ENCODE measurements at places on chromosomes 12 and 14.
A peak's percentile ranks its signal among the peaks of the same experiment; 100 is the strongest.

GRCh38 chr14:55772486-55772885, 192.5 kb downstream of the KTN1 start:
- DNase-seq: no peak
- H3K36me3 ChIP-seq: no peaks in the 10 kb centered on the region
- no peaks in the 10 kb centered on the region for H3K4me1 ChIP-seq
- H3K27me3 ChIP-seq: no peaks in the 10 kb centered on the region
- H3K4me3 ChIP-seq: no peak overlapping the region

- H3K4me1 ChIP-seq: no peaks in the 10 kb centered on the region
- H3K27ac ChIP-seq: no peak overlapping the region
- H3K36me3 ChIP-seq: no peaks in the 10 kb centered on the region
- peak; percentile 79 for DNase-seq
Observed at GRCh38 chr12:2752676-2753371, 41.9 kb upstream of the FKBP4 start.

DNA sequence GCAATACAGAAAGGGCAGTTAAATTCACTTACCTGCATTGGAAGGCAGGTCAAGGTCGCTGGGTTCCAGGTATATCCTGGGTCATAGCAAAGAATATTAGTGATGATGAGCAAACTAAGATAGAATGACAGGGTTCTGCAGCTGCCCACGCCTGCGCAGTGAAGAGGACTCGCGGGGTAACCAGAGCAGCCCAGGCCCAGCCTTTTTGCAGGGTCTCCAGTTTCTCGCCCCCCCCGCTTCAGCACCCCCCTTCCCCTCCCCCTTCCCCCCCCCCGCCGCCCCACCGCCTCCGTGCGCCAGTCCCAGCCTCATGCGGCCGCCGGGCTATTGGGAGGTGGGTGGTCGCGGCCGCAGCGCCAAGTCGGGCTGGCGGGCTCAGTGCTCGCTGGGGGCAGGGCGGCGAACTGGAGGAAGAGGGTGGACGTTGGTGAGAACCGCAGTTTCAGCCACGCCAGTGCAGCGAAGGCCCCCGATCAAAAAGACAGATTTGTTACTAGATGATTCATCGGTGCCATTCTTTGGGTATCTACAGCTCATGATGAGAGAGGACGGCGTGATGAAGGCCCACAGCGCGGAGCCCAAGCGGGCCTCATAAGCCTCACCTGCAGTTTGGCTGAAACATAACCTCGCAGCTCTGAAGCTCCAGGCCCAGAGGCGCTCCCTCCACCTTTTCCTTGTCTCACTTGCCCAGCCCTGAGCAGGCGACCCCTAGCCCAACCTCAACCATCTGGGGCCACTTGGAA, 20.2 kb downstream of the SLC2A3 start:
- H3K4me1 ChIP-seq: no peaks in the 10 kb centered on the region
- H3K36me3 ChIP-seq: peaks cover 10% of the 10 kb centered on the region
- H3K27me3 ChIP-seq: no peaks in the 10 kb centered on the region
- H3K27ac ChIP-seq: no peak overlapping the region

GRCh38 chr12:48157889-48158370, 615 bp upstream of the ASB8 start:
- H3K27ac ChIP-seq: peak overlapping the region; percentile 60
- peak overlapping the region; percentile 88 for H3K4me3 ChIP-seq
- H3K36me3 ChIP-seq: peaks cover 6% of the 10 kb centered on the region
- peaks cover 11% of the 10 kb centered on the region for H3K4me1 ChIP-seq

DNA sequence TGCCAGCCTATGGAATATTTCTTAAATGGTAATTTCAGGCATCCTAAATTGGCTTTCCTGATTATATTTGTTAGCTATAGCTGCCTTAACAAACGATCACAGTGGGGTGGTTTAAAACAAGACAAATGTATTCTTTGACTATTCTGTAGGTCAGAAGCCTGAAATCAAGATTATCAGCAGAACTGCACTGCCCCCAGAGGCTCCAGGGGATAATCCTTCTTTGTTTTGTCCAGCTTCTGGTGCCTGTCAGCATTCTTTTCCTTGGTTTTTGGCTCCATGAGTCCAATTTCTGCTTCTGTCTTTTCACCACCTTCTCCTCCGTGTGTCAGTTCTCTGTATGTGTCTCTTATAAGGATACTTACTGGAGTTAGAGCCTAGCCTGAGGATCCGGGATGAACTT, 1282.2 kb upstream of the USP15 start:
- H3K27ac ChIP-seq: no peak overlapping the region
- H3K27me3 ChIP-seq: no peaks in the 10 kb centered on the region
- no peak overlapping the region for H3K4me3 ChIP-seq
- DNase-seq: no peak

- H3K4me1 ChIP-seq: no peaks in the 10 kb centered on the region
- DNase-seq: no peak
- H3K36me3 ChIP-seq: no peaks in the 10 kb centered on the region
- H3K27me3 ChIP-seq: no peaks in the 10 kb centered on the region
- H3K27ac ChIP-seq: no peak overlapping the region
- H3K4me3 ChIP-seq: no peak overlapping the region
Observed at GRCh38 chr12:30952015-30952414, 25.5 kb downstream of the TSPAN11 start.

DNA sequence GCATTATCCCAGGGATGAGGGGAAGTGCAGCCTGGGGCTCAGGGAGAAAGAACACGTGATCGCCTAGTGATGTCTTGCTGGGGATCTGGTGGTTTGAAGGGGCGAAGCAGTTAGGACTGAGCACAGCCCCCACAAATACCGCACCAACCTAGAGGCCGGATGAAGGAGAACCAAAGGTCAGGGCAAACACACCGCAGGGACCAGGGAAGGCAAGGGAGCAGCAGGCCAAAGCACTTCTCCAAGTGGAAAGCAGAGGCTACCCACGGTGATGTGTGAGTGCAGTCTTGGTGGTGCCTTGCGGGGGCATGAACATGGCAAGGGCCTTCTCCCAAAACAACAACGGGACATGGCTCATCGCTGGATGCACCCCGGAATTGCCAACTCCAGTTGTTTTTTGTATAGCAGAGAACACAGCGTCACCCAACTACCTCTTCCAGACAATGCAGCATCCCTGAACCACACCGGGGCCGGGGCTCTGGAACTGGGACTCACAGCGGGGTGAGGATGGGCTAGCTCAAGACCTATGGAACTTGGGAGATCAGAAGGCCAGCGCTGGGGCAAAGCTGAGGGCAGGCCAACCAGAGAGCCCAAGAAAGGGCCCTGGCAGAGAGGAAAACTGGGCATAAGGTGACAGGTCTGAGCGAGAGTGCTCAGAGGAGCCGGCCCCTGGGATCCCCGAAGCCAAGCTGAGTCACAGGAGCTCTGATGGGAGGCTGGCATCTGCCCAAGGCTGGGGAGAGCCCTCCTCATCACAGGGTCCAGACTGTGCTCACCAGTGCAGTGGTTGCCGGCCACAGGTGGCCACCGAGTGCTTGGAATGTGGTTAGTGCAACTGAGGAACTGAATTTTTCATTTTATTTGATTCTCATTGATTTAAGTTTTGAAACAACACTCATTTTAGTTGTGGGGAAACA, 11.1 kb downstream of the GALNT16 start:
- peaks cover 5% of the 10 kb centered on the region for H3K4me1 ChIP-seq
- peak; percentile 45 for DNase-seq
- H3K4me3 ChIP-seq: no peak overlapping the region
- H3K27me3 ChIP-seq: no peaks in the 10 kb centered on the region
- H3K36me3 ChIP-seq: no peaks in the 10 kb centered on the region
- H3K27ac ChIP-seq: no peak overlapping the region

DNA sequence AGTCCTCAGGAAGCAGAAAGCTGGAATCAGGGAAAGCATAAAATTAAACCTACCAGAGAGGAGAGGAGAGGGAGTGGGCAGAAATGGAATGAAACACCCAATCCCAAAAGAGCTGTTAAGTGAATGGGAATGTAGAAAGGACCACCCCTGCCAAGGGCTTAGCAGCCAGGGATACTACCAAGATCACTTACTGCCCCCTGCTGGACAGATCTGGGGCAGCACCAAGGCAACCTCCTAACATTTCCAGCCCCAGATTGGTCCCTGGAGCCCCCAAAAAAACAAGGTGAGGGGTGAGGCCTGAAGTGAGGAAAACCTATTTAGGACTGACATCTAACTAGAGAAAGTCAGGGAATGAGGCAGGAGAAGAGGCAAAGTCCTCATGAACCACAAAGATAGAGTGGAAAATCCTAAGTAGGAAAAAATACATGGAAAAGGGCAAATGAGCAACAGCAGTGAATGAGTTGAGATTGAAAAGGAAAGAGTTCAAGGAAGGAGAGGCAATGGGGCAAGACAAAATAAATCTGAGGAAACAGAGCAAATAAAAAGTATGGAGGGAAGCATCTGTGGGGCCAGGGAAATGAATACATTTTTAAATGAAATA, 11.2 kb upstream of the FKBP11 start:
- no peak overlapping the region for H3K4me3 ChIP-seq
- H3K27me3 ChIP-seq: no peaks in the 10 kb centered on the region
- peaks cover 70% of the 10 kb centered on the region for H3K36me3 ChIP-seq
- no peak overlapping the region for H3K27ac ChIP-seq

GRCh38 chr12:43306066-43306465, 245.9 kb downstream of the ADAMTS20 start:
- no peak for DNase-seq
- no peaks in the 10 kb centered on the region for H3K27me3 ChIP-seq
- H3K27ac ChIP-seq: no peak overlapping the region
- no peaks in the 10 kb centered on the region for H3K4me1 ChIP-seq
- no peaks in the 10 kb centered on the region for H3K36me3 ChIP-seq

DNA sequence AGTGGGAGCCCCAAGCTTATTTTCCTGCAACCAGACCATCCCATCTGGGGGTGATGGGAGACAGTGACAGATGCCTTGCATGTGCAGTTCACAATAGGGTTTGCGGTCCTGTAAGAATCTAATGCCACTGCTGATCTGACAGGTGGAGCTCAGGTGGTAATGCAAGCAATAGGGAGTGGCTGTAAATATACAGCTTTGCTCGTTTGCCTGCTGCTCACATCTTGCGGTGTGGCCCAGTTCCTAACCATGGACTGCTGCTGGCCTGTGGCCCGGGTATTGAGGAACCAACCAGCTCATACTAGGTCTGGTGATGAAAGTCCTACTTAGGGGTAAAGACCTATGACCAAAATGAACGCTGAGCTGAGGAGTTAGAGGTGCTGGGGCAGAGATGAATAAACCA, 36.1 kb upstream of the CCDC88C start:
- no peak for DNase-seq
- peaks cover 32% of the 10 kb centered on the region for H3K36me3 ChIP-seq
- no peak overlapping the region for H3K4me3 ChIP-seq
- H3K4me1 ChIP-seq: no peaks in the 10 kb centered on the region

DNA sequence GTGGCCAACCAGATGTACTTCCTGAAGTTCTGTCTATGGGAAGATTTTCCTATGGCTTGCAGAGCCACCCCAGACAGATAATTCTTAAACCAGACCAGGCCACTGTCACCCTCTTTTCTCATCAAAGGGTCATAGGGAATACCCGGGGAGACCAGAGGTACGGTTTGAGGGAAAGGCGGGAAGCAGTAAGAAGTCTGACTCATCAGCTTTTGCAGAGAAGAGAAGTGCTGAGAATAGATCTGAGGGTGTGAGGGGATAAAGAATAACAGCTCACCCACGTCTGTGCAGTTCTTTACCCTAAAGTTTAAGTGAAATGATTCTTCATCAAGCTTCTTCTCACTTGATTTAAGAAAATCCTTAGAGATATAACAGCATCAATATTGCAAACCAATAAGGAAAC, 21.3 kb upstream of the POC1B start:
- no peaks in the 10 kb centered on the region for H3K36me3 ChIP-seq
- peaks cover 14% of the 10 kb centered on the region for H3K4me1 ChIP-seq
- no peaks in the 10 kb centered on the region for H3K27me3 ChIP-seq
- no peak overlapping the region for H3K4me3 ChIP-seq
- H3K27ac ChIP-seq: no peak overlapping the region

DNA sequence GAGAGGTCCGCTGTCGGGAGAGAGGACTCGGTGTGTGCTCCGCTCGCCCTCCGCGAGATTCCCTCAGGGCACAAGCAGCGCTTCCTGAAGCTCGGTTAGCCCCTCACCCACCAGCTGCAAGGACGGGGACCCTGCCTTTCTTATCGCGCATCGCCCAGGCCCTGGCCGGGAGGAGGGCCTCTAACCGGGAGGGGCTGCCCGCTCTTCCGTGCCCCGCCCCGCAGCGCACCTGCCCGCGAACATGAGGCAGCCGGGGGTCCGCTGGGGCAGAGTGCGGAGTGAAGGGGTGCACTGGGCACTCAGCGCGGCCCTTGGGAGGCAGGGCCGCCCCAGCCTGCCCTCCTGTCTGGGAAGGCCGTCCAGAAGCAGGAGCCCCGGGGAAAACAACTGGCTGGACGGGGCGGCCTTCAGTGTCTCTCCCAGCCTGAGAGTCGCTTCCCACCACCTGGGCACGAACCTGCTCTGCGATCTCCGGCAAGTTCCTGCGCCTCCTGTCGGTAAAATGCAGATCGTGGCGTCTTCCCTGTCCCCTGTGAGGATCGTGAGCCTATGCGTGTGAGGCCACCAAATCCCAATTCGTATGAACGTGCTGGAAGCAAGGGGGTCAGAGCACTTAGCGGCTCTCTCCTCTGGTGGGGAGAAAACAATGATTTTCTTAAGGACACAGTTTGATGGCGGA, 28.0 kb upstream of the ADIPOR2 start:
- peaks cover 13% of the 10 kb centered on the region for H3K4me1 ChIP-seq
- peak overlapping the region; percentile 68 for H3K27ac ChIP-seq
- no peaks in the 10 kb centered on the region for H3K36me3 ChIP-seq
- H3K4me3 ChIP-seq: peak overlapping the region; percentile 45
- peak; percentile 79 for DNase-seq

DNA sequence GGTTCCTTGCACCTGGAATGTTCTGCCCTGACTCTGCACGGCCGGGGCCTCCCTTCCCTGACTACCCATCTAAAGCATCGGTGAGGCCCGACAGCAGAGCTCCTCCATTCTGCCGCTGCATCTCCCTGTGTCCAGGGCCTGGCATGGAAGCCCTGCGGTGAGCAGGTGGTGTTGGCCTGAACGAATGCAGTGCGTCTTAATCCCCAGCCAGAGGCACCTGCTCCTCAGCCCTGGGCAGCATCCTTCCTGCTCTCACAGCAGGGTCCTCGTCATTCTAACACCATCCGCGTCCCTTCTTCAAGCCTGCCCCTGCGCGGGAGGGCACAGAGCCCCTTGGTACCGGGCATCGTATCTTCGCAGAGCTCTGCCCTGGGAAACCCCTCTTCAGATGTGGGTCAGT, 15.4 kb downstream of the BEGAIN start:
- H3K4me3 ChIP-seq: no peak overlapping the region
- no peaks in the 10 kb centered on the region for H3K4me1 ChIP-seq
- no peak overlapping the region for H3K27ac ChIP-seq
- no peaks in the 10 kb centered on the region for H3K36me3 ChIP-seq
- no peak for DNase-seq

DNA sequence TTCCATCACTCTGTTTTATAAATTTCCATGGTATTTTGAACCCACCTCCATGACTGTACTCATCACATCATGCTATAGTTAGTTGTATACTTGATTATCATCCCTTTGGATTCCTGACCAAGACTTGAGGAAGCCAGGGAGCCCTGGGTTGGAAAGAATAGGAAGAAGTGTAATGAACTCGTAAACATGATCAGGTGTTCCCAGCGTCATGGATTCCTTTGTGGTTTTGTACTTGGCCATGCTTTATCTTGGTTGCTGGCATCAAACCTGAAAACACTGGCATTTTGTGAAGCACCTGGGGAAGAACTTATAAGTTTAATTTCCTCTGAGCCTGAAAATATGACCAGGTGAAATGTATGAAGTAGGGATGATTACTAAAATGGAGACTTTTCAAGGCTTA, 76.4 kb downstream of the CHST11 start:
- H3K36me3 ChIP-seq: no peaks in the 10 kb centered on the region
- DNase-seq: no peak
- peaks cover 5% of the 10 kb centered on the region for H3K4me1 ChIP-seq
- H3K27me3 ChIP-seq: no peaks in the 10 kb centered on the region
- H3K4me3 ChIP-seq: no peak overlapping the region

Data from adrenal gland (tissue), 19 donors.